ENCODE measurements at places on chromosomes 16 and 17.

DNA sequence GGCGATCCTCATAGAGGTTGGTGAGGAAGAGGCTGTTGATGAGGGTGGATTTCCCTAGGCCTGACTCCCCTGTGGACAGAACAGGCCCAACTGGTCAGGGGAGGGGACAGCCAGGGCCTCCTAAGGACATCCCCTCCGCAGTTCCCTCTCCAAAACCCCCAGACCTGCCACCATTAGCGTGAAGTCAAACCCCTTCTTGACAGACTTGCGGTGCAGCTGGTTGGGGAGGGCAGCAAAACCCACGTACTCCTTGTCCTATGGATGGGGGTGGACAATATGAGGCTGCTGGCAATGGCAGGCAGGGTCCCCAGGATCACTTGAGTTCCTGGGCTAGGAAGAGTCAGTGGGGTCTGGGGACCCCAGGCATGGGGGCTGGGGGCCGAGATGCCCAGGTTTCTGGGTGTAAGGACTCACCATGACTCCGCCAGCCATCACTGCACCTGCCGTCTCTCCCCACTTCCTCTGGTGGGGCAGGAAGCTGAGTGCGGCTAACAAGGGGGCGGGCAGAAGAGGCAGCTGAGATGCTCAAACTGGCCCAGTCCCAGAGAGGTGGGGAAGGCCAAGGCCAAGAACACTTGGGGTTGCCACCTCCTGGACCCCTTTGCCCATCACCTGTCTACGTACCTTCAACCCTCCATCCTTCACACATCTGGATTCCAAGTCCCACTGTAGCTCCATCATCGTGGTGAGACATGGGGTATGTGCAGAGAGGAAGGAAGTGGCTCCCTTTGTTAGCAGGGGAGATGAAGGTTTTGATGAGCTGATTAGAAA lies at the start of gene SEPTIN1:
Gene SEPTIN1 (minus strand): TSS at position 451 of the 771 bp plus-strand sequence. CDS start 19 bp downstream, at position 432.
- no peak for DNase-seq

DNA sequence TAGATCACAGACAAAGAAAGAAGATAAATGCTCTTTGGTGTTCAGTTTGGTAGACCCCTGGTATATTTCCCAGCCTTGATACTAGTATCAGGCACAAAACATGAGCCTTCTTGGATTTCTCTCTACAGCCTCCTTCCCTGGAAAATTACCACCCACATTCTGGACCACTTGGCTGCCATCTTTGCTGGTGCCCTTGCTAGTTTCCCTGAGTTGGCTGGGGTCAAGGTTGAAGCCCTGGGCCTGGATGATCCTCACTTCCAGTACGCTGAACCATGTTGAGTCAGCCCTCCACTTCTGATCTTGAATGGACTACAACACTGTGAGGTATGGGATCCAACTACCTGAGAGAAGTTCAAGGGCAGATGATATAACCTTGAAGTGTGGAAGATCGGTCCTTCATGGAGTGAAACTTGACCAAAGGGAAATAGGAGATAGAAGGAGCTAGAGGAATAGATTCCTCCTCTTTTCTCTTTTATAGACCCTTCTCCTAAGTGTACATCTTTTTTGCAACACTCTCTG lies 501.4 kb downstream of the TMEM114 start:
- DNase-seq = no peak

GRCh38 chr16:75320435-75320834 lies 69.0 kb upstream of the BCAR1 start:
- DNase-seq = no peak

DNA sequence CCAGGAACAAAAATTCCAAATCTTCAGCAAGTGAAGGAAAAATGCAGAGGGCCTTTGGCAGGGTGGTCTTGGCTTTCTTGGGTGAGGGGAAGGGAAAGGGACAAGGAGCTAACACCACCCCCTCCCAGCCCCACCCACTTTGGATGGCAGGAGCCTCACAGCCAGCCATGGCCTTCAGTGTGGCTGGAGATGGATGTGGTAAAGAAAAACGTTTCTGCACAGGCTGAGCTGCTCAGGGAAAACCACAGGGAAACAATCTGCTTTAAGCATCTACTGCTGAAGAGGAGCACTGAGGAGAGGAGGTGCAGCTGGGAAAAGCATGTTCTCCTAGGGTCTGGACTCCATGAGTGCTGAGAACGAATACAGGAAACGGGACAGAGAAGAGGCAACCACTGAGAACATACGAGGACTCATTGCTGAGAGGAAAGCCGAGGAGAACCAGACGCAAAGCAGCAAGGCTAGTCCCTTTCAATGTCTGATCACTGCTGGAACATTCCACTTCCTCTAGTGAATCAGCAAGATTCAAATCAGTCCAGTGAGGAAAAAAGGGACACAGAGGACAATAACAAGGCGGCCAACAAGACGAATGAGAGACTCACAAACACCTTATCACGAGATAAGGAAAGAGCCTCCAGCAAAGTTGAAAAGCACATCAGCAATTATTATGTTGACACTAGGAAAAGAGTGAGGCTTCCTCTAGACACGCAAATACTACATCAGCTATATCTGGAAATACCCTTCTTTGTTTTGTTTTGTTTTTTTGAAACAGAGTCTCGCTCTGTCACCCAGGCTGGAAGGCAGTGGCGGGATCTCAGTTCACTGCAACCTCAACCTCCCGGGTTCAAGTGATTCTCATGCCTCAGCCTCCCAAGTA lies 41.7 kb downstream of the ZZEF1 start:
- DNase-seq = peak; percentile 17

DNA sequence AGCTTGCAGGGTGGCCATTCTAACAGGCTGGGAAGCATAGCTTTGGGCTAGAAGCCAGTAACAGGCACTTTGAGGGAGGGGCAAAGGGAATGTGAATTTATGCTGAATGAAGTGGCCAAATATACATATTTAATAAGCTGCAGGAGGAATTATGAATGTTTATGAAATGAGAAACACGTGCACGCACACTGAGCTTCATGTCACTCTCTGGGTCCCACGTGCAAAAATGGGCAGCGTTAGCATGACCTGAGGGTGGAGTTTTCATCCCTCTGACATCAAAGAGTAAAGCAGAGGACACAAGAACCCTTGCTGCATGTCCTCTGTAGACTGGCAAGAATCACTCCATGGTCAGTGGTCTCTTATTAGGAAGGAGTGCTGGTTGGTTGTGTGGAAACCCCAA lies 337.0 kb downstream of the UTP18 start:
- no peak for DNase-seq

Data from non-pigmented ciliary epithelial cell (primary cell).